ENCODE measurements at places on chromosomes 2 and 18. TPM values are rescaled to one million over a fixed set of nuclear protein-coding genes. Genes with fewer than 3 reads are reported as not detected.

The DES gene
- 3.7 TPM for total RNA-seq

The ABCG5 gene
- total RNA-seq = not detected

The DCDC2C gene
- not detected for total RNA-seq

The CRACDL gene
- total RNA-seq = not detected

The MYO5B gene
- 0.18 TPM for total RNA-seq

The KIAA2012 gene
- under 0.01 TPM for total RNA-seq

The TMEM247 gene
- not detected for total RNA-seq

The SATB2 gene
- 19.0 TPM for total RNA-seq

The CPLX4 gene
- total RNA-seq = not detected

The CDH2 gene
- 33.7 TPM for total RNA-seq

The CYRIA gene
- total RNA-seq = 3.7 TPM

The SERPINB10 gene
- total RNA-seq = not detected

The GLI2 gene
- total RNA-seq = 11.3 TPM

The ITGA4 gene
- total RNA-seq = 18.3 TPM

The MATN3 gene
- total RNA-seq = 1.5 TPM

The MLPH gene
- total RNA-seq = 12.2 TPM

The ALLC gene
- not detected for total RNA-seq

The ACSL3 gene
- total RNA-seq = 133 TPM

The CCDC85A gene
- 0.09 TPM for total RNA-seq

The TSPYL6 gene
- not detected for total RNA-seq

The LIMS3 gene
- total RNA-seq = 5.2 TPM

The FKBP1B gene
- 7.0 TPM for total RNA-seq

The ZNF804A gene
- total RNA-seq = 2.0 TPM

Data from smooth muscle cell of bladder (primary cell).